ENCODE measurements at places on chromosomes 3 and 15.

DNA sequence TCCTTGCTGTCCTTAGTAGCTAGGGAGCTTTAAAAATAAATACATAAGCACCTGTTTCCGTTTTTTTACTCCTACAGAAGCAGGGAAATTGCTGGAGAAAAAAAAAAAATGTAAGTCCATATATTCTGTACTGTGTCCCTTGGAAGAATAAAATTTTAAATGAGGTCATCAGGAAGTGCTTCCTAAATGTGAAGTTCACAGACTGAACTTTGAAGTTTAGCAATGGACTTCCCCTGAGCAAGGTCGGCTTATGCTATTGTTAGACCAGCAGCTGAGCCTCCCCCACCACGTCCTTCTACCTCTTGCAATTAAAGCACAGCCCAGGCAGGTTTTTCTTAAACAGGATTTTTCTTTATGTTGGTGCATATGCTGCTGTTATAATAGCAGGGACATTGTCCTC is 26.3 kb downstream of the LIPC start:
- no peak for DNase-seq

DNA sequence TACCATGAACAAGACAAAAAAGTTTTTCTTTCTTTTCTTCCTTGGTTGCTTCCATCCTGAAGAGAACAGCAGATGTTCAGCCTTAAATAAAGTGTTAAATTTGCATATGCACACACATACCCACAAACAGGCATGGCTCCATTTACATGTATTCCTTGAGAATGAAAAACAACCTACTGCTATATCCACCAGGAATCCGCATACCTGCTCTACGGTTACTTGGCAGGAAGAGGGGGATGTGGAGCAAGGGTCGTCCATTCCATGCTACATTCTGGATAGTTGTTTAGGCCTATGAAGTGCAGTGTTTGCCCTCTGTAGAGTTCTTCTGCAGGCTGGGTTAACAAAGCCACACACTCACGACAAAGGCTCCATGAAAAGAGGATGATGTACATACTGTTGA is 322.8 kb downstream of the KCNH8 start:
- DNase-seq = no peak

DNA sequence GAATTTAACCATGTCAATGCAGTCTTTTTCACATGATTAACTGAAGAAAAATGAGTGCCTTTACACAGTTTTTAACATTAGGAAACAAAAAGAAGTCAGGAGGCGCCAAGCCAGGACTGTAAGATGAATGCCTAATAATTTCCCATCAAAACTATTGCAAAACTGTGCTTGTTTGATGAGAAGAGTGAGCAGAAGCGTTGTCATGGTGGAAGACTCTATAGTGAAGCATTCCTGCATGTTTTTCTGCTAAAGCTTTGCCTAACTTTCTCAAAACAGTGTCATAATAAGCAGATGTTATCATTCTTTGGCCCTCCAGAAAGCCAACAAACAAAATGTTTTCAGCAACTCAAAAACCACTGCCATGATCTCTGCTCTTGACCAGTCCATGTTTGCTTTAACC is 156.8 kb upstream of the CDIN1 start:
- DNase-seq = no peak

- DNase-seq = no peak
Measured at GRCh38 chr15:101171954-101172353, 79.9 kb downstream of the CHSY1 start.

GRCh38 chr3:15064299-15064834 is 748 bp downstream of the MRPS25 start:
- DNase-seq = no peak
